A549 treated with ZK216348 at 1 μM for 4 hours (cell line): ENCODE measurements at places on chromosomes 16 and 17. TPM values are rescaled to one million over a fixed set of nuclear protein-coding genes. Genes with fewer than 3 reads are reported as not detected.

The LITAFD gene
- not detected in 5 replicates for total RNA-seq

The SLC5A11 gene
- 0.42 to 0.73 TPM (median 0.60 TPM) in 5 replicates for total RNA-seq

The CEMP1 gene
- total RNA-seq: not detected in 5 replicates

The SLC12A3 gene
- total RNA-seq: not detected in 5 replicates

The TUBG1 gene
- 126 to 157 TPM (median 153 TPM) in 5 replicates for total RNA-seq

The SRR gene
- 6.8 to 11.0 TPM (median 9.6 TPM) in 5 replicates for total RNA-seq

The LIMD2 gene
- 5.9 to 15.6 TPM (median 13.4 TPM) in 5 replicates for total RNA-seq

The KIF2B gene
- not detected in 5 replicates for total RNA-seq

The DRC7 gene
- total RNA-seq: 0.19 to 0.48 TPM in 2 of 5 replicates, not detected in the others

The TBC1D3 gene
- total RNA-seq: not detected in 5 replicates

The PRSS8 gene
- 0.80 to 1.2 TPM (median 0.91 TPM) in 5 replicates for total RNA-seq

The KRT16 gene
- total RNA-seq: 0.38 to 1.2 TPM (median 0.89 TPM) in 5 replicates

The DCAF7 gene
- total RNA-seq: 39.8 to 65.6 TPM (median 59.4 TPM) in 5 replicates

The APOH gene
- 3.9 to 5.8 TPM (median 4.8 TPM) in 5 replicates for total RNA-seq

The IL17C gene
- not detected in 5 replicates for total RNA-seq

The AHSP gene
- not detected in 5 replicates for total RNA-seq

The KCNJ18 gene
- not detected in 5 replicates for total RNA-seq

The UNC13D gene
- total RNA-seq: 3.3 to 7.1 TPM (median 5.1 TPM) in 5 replicates

The KRT33A gene
- not detected in 5 replicates for total RNA-seq

The TMEM114 gene
- not detected in 5 replicates for total RNA-seq

The KRTAP2-3 gene
- not detected in 5 replicates for total RNA-seq

The CTRB2 gene
- total RNA-seq: not detected in 5 replicates

The CD300H gene
- total RNA-seq: 0.67 to 1.1 TPM (median 0.93 TPM) in 3 of 5 replicates, not detected in the others

The CLEC10A gene
- not detected in 5 replicates for total RNA-seq

The CLDN7 gene
- 0.29 to 2.9 TPM (median 1.6 TPM) in 5 replicates for total RNA-seq

The ADAM11 gene
- 1.3 to 2.7 TPM (median 2.0 TPM) in 5 replicates for total RNA-seq

The DNAJA3 gene
- total RNA-seq: 49.4 to 74.2 TPM (median 70.2 TPM) in 5 replicates

The PLEKHH3 gene
- total RNA-seq: 7.7 to 20.0 TPM (median 18.9 TPM) in 5 replicates

The DLX3 gene
- total RNA-seq: 0.07 to 0.12 TPM (median 0.07 TPM) in 3 of 5 replicates, not detected in the others

The EFNB3 gene
- total RNA-seq: 1.2 to 1.7 TPM (median 1.5 TPM) in 5 replicates

The CACNG5 gene
- total RNA-seq: not detected in 5 replicates

The GP1BA gene
- not detected in 5 replicates for total RNA-seq

The LRRC37A gene
- total RNA-seq: 0.67 to 1.2 TPM (median 0.75 TPM) in 5 replicates

The PRAC2 gene
- total RNA-seq: not detected in 5 replicates

The ATP2C2 gene
- total RNA-seq: 0.09 to 0.51 TPM (median 0.19 TPM) in 4 of 5 replicates, not detected in the other

The TMEM235 gene
- total RNA-seq: not detected in 5 replicates

The CHST5 gene
- total RNA-seq: 0.08 TPM in 1 of 5 replicates, not detected in the others

The XPO6 gene
- 74.4 to 111 TPM (median 104 TPM) in 5 replicates for total RNA-seq
